ENCODE measurements at places on chromosomes 2 and 18.

GRCh38 chr2:239216614-239217273 is 184.1 kb downstream of the HDAC4 start:
- peak; percentile 16 for DNase-seq

DNA sequence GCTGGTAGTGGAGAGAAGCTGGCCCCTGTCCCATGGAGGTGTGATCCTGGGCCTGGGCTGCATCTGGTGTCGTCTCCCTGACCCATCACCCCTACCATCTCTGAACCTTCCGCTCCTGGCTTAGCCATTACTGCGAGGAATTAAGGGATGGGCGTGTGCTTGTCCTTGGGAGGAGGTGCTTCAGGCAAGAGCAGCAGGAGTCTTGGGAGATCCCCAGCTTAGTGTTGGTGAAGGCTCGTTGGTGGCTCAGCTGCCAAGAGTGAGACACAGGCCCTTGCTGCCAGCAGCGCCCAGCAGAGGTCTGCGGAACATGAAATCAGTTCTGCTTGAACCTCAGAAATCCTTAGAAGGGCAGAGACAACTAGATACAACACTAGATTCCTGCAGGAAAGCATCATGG is 59.9 kb upstream of the TGFA start:
- no peak for DNase-seq

GRCh38 chr2:202017940-202018339 is 15.7 kb upstream of the FZD7 start:
- no peak for DNase-seq

DNA sequence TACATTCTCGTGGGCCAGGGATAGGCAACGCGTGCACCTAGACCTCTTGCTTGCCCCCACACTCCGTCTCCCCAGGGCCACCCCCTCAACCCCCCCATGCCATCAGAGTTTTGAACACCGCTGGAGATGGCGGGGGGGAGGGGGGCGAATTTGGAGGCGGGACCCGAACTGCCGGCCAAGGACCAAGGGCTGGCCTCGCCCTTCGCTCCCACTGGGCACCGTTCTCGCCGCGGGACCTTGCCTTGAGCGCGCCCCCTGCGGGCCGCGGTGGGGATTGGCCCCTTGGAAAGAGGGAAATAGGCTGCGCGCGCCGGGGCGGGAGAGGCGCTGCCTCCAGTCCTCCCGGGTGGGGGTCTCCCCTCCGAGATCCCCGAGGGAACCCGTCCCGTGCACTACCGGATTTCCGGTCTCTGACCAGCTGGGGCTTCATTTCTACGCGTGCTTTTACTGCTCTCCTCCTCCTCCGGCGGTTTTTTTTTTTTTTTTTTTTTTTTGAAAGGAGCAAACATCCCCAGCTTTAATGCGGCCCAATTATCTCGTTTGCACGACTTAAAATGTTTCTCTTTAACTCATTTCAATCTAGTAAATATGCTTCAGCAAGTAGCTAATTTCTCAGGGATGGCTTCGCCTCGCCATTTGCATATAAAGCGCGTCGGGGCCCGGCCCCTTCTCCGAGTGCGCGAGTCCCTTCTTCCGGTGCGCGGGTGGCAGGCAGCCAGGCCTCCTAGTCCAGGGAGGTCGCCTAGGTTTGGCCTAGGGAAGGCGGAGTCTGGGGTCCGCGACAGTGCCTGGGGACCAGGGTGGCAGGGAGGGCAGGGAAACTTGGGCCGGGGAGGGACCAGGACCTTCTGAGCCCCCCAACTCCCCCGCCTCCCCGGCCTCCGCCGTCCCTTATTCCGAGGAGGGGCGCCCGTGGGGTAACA is 10.0 kb upstream of the GBX2 start:
- DNase-seq = no peak

DNA sequence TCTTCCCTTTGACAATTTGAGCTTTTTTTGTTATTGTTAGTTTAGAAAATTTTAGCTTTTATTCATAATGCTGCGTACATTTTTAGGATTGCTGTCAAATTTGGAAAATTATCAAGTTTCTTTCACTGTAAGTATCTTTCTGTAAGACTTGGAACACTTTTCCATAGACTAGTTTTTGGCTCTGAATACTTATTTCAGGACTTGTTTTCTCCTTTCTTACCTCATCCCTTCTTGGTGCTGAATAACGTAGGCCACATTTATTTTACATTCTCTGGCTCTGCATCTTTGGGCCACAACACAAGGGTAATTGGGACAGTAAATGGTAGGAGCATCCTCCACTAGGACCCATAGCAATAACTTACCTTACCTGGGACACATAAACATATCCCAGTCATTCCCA is 85.1 kb downstream of the CCDC85A start:
- DNase-seq = no peak

- no peak for DNase-seq
Measured at GRCh38 chr2:217218269-217219163, 358.7 kb upstream of the TNP1 start.

DNA sequence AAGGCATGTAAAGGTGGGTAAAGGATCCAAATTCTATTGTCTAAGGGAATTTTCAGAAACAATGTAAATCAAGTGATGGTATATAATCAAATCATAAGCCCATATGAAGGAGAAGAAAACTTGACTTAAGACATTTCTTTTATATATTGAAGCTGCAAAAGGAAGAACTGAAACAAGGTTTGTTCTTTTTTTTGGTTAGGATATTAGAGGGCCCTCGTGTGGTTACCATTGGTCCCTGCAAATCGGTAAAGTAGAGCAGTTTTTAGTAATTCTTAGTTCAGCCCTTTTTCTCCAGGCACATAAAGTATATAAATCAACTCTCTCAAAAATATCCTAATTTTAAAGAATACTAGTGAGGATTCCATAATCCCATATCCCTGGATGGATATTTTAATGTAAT is 105.6 kb upstream of the STK17B start:
- DNase-seq = no peak

- no peak for DNase-seq
Measured at GRCh38 chr2:86563650-86564061, 413 bp upstream of the CHMP3 start.
